ENCODE measurements at places on chromosomes 1 and 21.

DNA sequence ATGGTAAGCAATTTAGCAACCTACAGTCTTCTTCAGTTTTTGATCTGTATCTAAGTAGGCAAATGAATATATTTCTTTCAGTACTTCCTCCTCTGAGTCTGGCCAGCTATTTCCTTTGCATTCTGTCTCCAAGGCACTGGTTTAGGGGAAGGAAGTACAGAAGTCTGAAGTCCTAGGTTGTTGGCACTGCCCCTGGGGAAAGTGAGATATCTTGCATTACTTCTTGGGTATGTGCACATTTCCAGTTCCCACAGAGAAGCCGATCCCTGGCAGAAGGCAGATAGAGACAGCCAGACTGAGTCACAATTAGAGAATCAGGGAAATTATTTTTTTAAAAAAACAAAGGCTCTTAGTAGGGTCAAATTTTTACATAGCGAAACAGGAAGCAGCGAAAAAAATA is 98.8 kb downstream of the RASAL2 start:
- no peak for DNase-seq

DNA sequence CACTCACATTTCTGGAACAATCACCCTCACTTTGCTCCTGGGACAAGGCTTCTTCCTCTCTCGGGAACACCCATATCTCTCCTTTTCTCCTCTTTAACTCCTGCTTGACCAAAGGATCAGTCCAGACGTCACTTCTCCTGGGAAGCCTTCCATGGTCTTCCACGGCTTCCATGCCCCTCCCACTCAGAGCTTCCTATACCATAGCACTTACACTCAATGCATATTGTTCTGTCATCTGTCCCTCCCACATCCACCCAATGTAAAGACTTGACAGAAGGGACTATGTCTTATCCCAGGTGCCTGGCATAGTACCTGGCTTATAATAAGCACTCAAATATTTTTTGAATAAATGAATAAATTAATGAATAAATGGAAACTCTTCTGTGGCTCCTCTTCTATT is 28.2 kb downstream of the CD34 start:
- DNase-seq: no peak

GRCh38 chr21:32412162-32413014 is at the start of gene EVA1C:
TSS of gene EVA1C (plus strand) at chr21:32412706. CDS start at chr21:32412854, 148 bp downstream.
- no peak for DNase-seq

GRCh38 chr21:45208627-45208951 is 79.1 kb downstream of the POFUT2 start:
- no peak for DNase-seq

DNA sequence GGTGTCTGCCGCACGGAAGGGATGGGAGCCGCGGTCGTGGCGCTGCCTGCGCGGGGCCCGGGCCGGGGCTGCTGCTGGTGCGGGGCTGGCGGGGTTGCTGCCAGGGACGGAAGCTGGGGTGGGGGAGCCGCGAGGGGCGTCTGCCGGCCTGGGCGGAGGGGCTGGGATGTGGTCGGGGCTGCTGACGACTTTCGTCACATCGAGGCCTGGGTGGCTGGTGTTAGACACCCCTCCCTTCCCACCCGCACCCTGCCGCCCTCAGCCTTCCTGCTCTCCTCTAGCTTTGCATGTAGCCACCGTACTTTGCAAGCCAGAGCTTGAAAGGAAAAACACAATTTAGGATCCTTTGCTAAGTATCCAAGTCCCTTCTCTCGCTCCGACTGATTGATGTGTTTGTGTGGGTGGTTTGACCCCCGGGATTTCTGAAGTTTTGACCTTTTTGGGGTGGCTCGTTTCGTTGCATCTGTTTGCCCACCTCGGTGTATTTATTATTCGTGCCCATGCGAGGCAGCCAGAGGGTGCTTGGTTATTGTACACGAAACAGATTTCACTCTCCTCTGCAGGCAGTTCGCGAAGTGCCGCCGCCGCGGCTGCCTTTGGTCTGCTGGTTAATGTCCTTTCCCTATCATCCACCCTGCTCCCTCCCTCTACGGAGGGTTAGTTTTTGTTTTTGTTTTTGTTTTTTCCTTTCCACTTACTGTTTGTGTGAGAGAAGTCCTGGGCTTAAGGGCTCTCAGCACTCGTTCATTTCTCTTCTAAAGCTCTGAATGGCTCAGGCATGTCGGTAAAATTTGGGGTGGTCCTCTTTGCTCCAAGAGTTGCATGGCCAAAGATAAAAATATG is 868 bp downstream of the C1orf21 start:
- peak; percentile 37 for DNase-seq

GRCh38 chr21:33011462-33011861 is 14.3 kb upstream of the OLIG2 start:
- no peak for DNase-seq
